ENCODE measurements at places on chromosomes 2 and 18.

- no peak for DNase-seq
Measured at GRCh38 chr2:206565666-206566065, 76.6 kb upstream of the FAM237A start.

DNA sequence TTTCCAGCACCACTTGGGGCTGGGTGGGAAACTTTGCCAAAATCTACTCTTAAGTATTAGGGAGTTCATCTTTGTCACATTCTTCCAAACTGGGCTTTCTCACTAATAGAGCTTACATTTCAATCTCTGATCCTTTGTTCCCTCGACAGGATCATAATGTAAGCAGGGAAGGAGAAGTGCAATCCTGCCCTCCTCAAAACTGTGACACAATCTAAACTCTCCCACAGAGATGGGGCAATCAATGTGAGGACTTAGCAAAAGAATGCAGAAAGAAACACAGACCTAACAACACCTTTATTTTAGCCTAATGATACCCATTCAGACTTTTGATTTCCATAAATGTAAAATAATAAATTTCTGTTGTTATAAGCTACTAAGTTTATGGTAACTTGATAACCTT, 40.8 kb downstream of the DSEL start:
- no peak for DNase-seq

DNA sequence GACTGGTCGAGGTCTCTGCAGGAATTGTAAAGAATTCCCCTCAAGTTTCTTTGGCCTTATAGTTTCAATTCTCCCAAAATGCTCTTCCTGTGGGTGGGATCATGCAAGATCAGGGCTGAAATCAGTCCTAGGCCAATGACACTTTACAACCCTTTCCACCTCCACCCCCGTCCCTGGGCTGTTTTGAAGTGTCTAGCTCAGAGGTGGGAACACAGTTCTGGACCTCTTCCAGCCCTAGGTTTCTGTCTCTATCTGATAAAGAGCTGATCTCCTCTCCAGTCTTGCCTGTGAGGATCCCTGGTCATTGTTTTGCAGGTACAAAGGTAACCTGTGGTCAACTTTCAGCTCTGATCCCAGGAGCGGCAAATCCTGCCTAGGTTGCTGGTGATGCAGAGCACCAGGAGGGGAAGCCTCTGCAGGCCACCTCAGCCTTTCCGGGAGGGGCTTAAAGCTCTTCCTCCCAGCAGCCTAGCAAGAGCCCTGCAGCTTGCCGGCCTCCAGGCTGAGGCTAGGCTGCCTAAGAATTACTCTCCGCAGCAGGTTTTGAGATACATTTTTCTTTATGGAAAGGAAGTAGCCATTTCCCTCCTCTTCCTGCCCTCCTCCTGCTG, 69.8 kb upstream of the WIPF1 start:
- DNase-seq, result no peak

- no peak for DNase-seq
Measured at GRCh38 chr2:112026509-112026908, 28.6 kb upstream of the TMEM87B start.

- DNase-seq, result peak; percentile 32
Measured at GRCh38 chr2:221529943-221530652, 42.0 kb downstream of the EPHA4 start.

GRCh38 chr2:56801770-56802169, 618.0 kb downstream of the CCDC85A start:
- no peak for DNase-seq

DNA sequence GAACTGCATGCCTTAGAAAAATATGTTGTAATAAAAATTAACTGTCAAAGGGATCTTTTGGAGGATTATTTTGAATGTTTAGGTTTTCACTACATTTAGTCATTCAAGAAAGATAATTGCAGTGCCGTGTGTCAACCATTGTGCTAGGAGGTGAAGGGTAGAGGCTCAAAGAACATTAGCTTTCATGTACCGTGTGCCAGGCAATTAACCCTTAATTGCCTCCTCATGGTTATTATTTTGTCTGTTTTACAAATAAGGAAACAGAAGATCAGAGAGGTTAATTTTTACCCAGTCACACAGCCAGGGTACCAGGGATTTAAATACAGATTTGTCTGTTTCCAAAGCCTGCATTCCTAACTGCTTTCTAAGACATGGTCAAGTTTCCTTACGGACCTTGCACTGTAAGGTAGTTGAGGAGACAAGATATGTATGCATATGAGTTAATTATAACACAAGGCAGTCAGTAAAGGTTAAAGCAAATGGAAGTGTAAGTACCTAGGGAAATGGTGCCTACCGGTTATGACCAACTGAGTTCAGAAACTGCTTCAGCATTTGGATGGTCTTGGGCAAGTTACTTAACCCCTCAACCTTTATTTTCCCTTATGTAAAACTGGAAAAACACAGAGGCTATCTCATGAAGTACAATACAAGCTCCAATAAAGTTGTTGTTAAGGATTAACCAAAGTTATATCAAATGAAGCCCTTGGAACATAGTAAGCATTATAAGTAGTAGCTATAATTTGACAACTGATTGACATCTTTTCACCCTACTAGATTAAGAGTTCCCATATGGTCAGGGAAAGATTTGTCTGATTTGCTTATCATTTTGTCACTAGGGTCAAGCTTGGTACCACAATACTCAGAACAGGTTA, 434.9 kb downstream of the MBD2 start:
- DNase-seq, result no peak

DNA sequence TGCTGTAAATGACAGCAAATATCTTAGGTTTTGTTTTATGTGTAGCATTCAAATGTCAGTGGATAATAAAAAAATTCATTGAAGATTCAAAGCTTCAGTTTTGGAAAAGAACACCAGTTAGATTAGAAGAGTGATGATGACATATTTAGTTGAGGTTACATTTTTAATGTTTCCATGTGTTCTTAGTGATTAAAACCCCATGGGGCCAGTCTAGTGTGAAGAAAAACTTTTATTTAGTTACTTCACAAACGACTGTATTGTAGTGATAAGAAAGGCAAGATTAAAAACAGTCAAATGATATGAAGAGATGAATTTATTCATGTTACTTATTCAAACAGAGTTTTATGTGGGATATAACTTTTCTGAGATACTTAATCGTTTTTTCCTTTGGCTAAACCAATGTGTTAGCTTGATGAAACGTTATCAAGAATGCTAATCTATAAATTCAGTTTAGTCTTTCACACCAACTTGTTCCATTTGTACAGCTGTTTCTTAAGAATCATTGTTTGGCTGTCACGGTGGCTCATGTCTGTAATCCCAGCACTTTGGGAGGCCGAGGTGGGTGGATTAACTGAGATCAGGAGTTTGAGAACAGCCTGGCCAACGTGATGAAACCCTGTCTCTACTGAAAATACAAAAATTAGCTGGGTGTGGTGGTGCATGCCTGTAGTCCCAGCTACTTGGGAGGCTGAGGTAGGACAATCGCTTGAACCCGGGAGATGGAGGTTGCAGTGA, 11.6 kb downstream of the BMPR2 start:
- no peak for DNase-seq

DNA sequence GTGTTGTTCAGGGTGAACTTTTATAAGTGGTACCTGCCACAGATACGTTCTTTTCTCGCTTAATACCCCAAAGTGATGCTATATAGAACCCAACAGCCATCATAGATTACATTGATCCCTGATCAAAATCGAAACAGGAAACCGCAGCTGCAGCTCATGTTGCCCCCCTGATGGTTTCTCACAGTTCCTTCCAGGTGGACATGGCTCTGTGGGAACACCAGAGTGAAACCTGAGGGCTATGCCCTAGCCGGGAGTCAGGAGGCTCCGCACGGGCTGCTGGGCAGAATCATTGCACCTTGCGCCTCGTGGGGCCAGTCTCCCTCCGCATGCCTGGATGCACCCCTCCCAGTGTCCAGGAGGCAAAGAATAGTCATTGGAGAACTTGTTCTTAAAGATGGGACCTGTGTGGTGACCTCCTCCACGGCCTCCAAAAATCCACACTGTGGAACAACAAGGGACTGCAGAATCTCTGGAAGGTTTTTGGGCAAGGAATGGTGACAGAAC, 61.8 kb downstream of the CRACDL start:
- no peak for DNase-seq
